ENCODE measurements at places on chromosomes 3 and 15.

DNA sequence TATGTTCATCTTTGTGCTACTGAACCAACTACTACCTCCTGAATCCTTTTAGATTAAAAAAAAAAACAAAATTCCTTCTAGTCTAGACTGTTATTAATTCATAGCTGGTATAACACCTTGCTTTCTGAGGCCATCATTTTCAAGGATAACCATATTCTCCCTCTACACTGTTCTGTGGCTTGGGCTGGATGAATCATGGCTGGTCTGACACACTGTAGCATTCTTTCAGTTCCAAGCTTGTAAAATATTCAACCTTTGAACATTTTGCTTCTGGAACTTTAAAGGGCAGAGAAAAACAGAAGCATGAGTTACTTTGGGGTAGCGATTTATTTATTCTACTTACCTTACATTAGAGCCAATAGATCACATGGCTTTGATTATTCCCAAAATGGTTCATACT is 7.6 kb downstream of the HSPBAP1 start:
- no peak for DNase-seq

- DNase-seq = no peak
These were observed 59.4 kb upstream of the NEO1 start for GRCh38 chr15:72992841-72993252.

DNA sequence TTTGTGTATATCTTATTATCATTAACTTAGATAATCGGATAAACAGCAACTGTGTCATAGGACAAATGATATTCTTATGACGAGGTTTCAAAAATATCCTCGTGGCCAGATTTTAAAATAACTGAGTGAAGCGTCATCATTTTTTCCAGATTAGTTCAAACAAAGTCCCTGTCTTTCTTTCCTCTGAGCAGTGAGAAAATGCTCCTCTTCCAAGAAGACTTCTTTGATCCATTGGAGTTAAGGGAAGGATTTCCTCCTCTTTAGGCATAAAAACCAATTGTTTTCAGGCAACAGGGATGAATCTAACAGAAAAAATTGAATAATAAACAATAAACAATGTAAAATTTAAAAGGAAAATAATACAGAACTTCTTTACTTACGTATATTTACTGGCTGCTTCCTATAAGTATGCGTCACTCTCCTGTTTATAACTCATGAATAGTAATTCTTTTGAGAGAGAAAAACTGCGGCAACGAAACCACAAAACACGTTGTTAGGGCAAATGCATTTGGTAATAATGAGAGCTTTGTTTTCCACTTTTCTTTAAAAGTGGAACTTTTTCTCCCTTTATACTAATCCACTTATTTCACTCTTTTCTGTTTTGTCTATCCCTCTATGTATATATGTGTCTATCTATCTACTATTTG is 419.4 kb upstream of the ONECUT1 start:
- no peak for DNase-seq

DNA sequence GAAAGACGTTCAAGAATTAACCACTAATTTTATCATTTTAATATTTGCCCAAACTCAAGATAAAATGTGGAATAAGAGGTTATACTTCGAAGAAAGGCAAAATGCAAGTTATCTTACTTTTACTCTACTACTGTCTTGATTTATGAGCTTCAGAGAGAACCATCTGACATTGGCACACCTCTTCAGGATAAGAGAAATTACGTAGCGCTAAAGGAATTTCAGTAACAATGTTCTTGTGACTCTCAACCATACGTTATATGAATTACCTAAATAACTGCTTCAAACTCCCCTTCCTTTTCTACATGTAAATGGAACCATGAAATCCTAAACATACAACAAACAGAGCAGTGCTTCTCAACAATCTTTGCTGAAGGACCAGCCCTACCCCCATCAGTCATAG is 96.8 kb downstream of the ZNF385D start:
- DNase-seq = no peak

GRCh38 chr15:89787944-89788343 is 11.8 kb downstream of the MESP2 start:
- no peak for DNase-seq

DNA sequence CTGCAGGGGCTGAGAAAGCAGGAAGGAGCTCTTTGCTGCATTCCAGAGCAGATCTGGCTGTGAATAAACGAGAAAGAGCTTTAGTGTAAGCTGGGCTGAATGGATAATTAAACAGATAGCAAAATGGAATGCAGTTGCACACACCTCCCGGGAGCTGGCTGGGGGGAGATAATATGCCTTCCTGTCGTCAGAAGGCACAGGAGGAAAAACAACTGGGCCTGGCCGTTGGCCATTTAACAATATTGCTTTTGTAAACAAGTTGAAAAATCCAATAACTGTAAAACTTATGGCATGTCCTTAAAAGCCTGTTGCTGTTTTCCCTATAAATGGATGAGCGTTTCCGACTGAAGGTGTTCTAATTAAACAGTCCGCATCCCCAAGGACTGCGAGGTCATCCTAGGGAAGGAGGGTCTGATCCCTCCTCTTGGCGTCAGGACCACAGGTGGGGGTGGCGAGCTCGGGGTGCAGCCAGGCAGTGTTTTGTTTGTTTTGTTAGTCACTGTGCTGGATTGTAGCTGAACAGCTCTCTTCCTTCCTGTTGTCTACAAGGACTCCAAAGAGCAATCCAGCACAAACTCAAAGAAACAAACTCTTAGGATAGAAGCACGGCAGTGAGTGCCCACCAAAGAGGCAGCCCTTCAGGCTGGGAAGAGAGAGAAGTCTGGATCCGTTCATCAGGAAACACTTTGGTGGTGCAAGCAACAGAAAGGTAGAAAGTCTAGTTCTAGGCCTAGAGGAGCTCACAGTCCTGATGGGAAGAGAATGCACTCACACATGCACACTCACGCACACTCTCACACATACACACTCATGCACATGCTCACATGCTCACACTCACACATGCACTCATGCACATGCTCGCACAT is 133.4 kb upstream of the SMAD3 start:
- no peak for DNase-seq

- no peak for DNase-seq
These were observed 168.2 kb downstream of the MFSD1 start for GRCh38 chr3:158970006-158970405.

DNA sequence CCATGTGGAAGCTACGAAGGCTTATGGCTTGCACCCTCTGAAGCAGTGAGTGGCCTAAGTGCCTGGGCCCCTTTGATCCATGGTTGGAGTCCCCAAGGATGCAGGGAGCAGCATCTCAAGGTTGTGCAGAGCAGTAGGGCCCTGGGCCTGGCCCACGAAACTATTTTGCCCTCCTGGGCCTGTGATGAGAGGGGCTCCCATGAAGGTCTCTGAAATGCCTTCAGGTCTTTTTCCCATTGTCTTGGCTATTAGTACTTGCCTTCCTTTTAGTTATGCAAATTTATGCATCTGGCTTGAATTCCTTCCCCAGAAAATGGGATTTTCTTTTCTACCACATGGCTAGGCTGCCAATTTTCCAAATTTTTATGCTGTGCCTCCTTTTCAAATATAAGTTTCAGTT is 158.8 kb upstream of the MME start:
- DNase-seq = no peak

DNA sequence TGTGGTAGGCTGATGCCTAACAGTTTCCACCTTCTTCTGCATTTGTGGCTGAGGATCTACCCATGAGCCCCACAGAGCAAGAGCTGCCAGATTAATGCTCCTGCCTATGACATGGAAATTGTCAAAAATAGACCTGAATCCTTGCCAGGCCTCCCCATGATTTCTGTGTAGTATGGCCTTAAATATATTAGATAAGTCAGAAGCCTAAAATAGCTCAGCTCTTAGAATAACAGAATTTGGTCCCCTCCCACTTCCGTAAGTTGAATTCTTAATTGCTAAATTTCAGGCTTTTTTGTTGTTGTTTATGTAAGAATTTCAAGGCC is 129.0 kb downstream of the SERPINI1 start:
- peak; percentile 45 for DNase-seq

DNA sequence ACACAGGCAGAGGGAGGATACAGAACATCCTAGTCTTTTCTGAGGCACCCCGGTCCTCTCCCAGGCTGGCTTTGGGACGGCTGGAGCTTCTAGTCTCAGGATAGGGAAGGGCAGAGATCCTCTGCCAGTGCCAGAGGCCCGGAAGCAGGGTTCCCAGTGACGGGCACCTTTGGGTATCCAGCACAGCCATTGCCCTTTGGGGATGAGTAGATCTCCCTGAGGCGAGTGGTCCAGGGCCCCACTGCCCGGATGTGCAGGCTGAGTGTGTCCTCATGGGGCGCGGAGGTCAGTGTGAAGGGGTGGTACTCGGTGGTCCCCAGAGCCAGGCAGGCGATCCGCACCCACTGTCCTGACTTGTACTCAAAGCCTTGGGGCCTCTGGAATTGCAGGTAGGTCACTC is 18.3 kb downstream of the DUOX2 start:
- no peak for DNase-seq

DNA sequence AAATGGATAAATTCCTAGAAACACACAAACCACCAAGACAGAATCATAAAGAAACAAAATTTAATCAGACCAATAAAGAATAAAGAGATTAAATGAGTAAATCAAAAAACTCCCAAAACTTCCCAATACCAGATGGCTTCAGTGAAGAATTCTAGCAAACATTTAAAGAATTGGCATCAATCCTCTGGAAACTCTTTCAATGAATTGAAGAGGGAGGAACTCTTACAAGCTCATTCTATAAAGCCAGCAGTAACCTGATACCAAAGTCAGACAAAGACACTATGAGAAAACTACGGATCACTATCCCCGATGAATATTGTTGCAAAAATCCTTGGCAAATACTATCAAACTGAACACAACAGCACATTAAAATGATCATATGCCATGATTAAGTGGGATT is 81.9 kb upstream of the SLCO2A1 start:
- DNase-seq = peak; percentile 19

DNA sequence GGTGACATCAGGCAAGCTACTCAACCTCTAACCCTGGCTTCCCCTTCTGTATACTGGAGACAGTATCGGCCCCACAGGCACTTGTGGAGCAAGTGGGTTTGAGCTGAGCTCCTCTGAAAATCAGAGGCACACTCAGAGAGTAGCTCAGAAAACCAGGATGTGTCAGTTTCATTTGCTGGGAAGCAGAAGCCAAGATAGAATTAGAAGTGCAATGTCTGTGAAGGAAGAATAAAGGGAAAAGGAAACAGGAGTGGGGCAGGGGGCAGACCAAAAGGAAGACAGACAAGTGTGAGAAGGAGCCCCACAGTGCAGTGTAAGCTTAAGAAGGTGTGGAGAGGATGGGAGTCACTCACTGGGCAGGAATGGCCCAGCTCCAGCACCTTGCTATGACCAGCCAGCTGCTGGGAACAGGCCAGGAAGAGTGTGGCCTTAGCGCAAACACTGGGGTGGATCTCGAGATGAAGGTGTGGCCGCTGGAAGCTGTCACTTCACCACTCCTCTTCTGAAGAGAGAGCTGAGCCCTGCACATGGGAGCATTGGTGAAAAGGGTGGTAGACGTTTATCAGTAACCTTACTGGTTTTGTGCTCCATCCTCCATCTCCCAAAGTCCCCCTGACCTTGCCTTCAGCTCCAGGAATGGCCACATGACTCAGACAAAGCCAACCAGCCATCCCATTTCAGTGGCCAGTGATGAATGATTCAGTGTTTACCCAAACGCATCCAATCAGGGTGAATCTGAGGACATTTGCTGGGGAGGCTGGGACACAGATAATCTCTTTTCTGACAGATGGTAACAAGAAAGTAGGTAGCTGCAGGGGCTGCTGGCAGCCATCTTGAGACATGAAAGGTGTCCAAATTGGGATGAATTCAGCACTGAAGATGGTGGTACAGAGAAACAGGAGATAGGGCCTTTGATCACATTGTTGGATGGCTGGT is 108.4 kb downstream of the SHQ1 start:
- DNase-seq = no peak

GRCh38 chr15:43541785-43542184 is 24.4 kb downstream of the MAP1A start:
- no peak for DNase-seq

GRCh38 chr15:55168350-55168974 is 28.3 kb downstream of the RSL24D1 start:
- peak; percentile 58 for DNase-seq

- DNase-seq = no peak
These were observed 11.8 kb upstream of the PP2D1 start for GRCh38 chr3:20023623-20024405.

DNA sequence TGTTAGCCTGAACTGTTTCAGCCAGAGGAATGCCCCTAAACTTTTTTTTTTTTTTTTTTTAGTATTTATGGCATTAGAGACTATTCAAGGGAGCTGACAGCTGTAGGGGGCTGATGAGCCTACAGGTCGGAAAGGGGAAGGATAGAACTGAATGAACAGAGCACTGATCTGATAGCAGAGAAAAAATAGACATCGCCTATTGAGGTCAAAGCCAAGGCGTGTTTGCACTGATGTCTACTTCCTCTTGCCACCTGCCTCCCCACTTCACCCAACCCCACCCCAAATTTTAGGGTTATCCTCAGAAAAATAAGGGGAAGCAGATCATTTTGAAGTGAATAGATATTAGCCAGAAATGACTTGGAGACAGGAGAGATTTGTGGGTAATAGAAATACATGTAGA is 3.0 kb upstream of the ZMAT3 start:
- DNase-seq = no peak

DNA sequence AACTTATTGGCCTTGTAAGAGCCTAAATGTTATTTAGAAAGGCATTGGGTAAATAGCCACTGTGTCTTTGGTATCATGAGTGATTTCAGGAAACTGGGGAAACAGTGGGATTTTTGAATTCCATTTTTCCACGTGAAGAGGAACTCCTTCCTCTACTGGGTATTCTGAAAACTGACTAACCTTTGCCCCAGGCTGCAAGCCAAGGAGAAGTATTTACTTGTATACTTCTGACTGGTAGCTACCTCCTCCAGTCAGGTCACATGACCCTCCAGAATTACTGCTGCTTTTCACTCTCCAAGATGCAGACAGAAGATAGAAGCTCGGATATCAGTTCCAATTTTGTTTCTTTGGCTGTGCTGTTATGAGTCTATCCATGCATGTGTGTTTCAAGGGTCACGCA is 50.9 kb upstream of the MAP3K13 start:
- DNase-seq = no peak

GRCh38 chr3:73459711-73460110 is 165.0 kb downstream of the PDZRN3 start:
- DNase-seq = no peak

DNA sequence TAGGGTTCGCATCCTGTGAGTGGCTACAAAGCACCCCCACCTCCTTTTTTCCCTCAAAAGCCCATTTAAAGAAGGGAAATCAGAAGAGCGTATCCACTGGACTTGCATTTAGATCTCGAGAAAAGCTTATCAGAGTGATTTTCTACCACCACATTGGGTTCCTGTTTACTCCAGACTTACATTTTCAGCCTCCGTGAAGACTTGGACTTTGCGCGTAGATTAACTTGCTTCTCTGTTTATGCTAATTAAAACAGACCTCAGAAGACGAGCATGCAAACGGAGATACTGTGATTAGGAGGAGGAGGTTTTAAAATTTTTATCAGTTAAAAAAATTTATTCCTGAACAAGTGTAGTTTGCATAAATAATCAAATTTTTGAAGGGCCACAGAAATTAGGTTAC is 115.7 kb downstream of the AKAP13 start:
- DNase-seq = no peak

DNA sequence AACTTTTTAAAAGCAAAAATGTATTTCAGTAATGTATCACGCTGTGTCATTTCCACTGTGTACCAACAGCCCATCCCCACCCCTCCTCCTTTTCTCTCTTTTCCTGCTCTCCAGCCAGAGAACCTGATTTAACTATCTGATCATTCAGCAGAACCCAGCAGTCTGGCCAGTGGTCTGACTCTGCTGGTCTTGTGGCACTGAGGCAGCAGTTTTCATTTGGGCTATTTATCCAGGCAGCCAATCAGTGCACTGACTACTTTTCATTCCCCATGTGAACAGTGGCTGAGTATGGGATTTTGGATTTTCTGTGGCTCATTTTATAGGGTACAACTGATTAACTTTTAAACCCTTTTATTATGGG is 56.3 kb downstream of the GPR171 start:
- no peak for DNase-seq
